Activated gamma-delta T cell treated with anti-CD3 and anti-CD28 coated beads, Interleukin-2, amount 50 U/mL, for 16 hours (primary cell): ENCODE measurements at places on chromosomes 12 and 14.

- DNase-seq = no peak
These were observed 225.4 kb upstream of the CAND1 start for GRCh38 chr12:67043771-67044170.

- DNase-seq = no peak
These were observed 11.4 kb downstream of the TIMM9 start for GRCh38 chr14:58415636-58416547.

- no peak for DNase-seq
These were observed 207.6 kb downstream of the BCL11B start for GRCh38 chr14:99064262-99064954.

DNA sequence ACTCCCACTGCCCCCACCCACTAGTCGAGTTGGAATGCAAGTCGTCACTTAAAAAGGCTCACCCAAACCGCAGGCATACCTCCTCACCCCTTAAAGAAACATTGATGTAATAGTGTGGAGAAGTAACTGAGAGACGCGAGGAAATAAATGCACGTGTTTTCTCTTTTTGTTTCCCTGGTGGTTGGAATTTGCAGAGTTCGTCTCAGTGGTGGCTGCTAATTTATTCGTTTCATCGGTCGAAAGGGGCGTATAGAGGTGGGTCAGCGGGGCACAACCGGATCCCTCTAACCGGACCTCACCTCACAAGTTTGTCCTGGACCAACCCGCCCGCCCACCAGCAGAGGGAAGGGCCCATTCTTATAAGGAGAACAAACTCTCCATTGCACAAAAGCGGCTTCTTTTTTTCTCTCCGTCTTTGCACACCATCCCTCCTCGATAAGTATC lies 5.0 kb upstream of the NPAS3 start:
- no peak for DNase-seq

DNA sequence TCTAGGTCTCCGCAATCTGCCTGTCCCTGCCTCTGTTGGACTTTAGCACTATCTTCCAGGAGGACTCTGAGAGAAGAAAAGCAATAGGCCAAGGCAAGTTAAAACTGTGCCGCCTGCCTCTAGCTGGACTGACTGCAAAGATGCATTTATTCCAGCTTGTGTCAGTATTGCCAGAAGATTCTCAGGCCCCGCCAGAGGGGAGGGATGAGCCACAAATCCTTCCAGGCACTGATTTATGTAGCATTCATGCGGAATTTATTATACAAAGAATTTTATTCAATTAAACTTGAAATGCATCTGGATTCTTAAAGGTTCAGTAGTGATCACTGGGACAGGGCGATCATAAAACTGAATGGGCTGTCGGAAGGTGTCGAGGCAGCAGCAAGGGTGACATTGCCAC lies 19.8 kb downstream of the MMAB start:
- DNase-seq = no peak

DNA sequence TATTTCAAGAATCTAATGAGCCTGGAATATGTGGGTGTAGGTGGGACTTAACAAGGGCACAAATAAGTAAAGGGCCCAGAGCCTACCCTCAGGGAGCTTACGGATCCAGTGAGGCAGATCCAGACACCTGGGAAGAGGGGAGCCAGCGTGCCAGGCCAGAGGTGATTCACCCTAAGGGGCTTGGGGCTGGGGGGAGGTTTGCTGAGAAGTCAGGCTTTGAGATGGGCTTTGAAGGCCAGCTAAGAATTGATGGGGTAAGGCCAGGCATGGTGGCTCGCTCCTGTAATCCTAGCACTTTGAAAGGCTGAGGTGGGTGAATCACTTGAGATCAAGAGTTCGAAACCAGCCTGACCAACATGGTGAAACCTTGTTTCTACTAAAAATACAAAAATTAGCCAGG lies 695 bp upstream of the MMP19 start:
- no peak for DNase-seq

DNA sequence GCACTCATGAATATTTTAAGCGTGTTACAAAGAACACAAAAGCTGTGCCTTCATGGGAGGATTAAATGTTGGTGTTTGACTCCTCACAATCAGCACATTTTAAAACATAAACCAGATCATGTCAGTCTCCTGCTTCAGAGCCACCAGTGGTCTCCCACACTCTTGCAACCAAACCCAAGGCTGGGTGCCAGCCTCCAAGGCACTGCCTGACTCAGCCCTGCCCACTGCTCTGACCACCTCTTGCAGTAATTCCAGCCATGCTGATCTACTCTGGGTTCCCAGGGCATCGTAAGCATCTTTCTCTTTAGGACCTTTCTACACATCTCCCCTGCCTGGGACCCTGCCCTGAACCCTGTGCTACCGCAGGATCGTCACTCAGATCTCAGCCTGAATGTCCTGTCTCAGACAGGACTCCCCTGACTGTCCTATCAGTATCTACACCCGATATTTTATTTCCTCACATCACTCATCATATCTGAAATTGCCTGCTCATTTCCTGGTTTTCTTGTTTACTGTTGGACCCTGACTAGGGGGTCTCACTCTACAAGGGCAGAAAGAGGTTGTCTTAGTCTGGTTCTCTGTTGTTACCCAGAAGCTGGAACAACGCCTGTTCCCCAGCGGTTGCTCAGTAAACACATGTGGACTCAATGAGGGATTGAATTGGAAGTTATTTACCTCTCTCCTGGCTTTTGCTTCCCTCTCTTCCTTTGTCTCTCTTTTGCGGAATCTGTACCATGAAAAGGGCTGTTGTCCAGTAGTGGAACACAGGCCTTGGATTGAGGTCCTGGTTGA lies 449.8 kb downstream of the RAD51B start:
- no peak for DNase-seq

DNA sequence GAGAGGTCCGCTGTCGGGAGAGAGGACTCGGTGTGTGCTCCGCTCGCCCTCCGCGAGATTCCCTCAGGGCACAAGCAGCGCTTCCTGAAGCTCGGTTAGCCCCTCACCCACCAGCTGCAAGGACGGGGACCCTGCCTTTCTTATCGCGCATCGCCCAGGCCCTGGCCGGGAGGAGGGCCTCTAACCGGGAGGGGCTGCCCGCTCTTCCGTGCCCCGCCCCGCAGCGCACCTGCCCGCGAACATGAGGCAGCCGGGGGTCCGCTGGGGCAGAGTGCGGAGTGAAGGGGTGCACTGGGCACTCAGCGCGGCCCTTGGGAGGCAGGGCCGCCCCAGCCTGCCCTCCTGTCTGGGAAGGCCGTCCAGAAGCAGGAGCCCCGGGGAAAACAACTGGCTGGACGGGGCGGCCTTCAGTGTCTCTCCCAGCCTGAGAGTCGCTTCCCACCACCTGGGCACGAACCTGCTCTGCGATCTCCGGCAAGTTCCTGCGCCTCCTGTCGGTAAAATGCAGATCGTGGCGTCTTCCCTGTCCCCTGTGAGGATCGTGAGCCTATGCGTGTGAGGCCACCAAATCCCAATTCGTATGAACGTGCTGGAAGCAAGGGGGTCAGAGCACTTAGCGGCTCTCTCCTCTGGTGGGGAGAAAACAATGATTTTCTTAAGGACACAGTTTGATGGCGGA lies 28.0 kb upstream of the ADIPOR2 start:
- DNase-seq = no peak

- DNase-seq = no peak
These were observed 7.6 kb upstream of the EID3 start for GRCh38 chr12:104295954-104296353.

GRCh38 chr14:36056845-36057244 lies 119.7 kb downstream of the PTCSC3 start:
- no peak for DNase-seq

DNA sequence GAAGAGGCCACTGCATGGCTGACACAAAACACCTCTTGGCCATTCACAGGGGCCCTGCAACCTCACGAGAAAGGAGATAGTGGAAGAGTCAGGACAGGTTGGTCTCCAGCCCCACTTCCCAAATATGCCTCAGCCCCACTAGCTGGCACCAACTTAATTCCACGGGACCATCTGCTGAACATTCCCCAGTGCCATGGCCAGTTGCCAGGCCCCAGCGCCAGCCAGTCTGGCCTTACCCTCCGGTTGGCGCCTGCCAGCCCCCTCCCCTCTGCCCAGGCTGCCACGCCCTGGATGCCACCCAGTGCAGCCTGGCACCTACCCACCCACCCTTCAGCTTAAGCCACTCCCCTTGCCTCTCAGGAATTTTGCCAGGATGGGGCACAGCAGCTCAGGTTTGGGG lies 21.2 kb upstream of the HSPB8 start:
- no peak for DNase-seq

DNA sequence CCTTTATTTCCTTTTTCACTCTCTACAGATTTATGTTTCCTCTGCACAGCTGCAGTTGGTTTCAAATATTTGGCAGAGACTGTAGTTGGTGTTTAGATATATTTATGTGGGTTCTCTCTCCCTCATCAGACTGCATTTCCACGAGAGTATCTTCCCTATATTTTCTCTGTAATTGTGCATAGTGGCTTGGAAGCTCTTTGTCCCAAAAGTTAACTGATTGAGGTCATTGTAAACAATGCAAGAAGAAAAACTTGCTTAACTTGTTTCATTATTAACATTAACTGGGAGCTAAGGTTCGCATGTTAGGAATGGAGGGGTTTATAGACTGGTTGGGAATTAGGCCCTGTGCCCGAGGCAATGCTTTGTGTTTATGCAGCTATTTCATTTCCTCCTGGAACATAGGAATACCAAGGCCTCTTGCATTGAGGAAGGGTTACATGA lies 216.9 kb upstream of the HMGA2 start:
- DNase-seq = no peak

DNA sequence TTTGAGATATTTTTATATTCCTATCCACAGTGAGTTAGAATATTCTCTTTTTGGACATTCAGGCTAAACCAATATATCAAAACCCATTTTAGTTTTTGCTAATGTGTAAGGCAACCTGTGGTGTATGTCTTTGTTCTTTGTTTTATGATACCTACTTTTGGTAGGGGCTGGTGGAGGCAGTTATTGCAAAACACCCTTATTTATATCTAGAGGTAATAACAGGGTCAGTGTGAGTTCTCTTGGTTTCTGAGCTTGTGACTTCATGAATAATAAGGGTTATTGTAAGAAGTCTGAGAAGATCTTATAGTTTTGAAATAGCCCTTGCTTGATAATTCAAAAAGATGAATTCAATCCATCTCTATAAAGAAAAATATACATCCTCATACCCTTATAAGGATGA lies 235.1 kb upstream of the LRIG3 start:
- DNase-seq = no peak

GRCh38 chr12:52515927-52516831 lies 4.0 kb downstream of the KRT5 start:
- no peak for DNase-seq

- DNase-seq = no peak
These were observed 119.7 kb upstream of the HIF1A start for GRCh38 chr14:61575551-61576150.
